ENCODE measurements at places on chromosomes 16 and 17.

- no peak for DNase-seq
Observed at GRCh38 chr16:46822270-46822669, 8.7 kb downstream of the C16orf87 start.

DNA sequence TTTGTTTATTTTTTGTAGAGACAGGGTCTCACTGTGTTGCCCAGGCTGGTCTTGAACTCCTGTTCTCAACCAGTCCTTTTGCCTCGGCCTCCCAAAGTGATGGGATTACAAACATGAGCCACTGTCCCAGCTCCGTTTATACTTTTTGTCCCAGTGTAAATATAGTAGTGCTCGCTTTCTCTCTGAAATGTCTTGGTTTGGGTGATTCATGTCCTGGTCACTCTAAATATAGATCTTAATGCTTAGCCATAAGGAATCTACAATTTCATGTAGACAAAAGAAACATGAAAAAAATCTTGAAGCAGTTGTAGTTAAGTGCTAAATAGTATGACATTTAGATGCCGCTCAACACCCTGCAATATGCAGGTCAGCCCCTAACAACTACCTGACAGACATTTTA, 126.9 kb downstream of the KATNIP start:
- no peak for DNase-seq

DNA sequence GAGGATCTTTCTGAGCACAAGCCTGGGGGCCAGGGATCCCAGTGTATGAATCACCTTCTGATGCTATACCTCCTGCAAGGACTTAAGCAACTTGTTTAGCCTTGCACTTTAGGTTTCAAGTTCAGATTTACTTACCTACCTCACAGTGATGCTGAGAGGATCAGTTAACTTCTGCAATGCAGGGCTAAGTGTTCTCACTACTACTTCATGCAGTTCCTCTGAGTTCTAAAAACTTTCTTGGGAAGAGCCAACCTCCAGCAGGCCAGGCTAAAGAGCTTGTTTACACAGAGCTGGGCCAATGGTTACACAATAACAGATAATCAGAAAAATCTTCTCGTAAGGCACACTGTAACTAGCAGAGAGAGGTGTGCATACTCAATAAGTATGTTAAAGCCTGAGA, 13.0 kb downstream of the VEZF1 start:
- DNase-seq: no peak

DNA sequence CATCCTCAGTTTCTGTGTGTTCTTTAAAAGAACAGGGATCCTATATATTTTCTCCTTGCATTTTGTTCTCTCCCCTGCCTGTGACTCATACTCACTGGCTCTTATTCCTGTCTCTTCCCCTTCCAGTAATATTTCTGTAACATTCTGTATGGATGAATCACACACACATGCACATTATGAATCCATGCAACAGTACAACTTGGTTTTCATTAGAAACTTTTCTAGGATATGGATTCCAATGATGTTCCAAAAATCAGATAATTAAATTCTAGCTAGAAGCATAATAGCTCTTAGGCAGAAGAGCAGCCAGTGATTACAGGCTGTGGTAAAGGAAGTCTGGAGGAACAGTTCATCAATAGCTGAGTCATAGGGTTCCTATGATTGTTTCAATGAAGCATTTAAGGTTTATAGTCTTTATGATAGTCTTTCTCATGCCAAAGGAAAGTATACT, 119.6 kb upstream of the PMFBP1 start:
- no peak for DNase-seq

- DNase-seq: no peak
Observed at GRCh38 chr16:64090327-64090726, 1031.5 kb downstream of the CDH11 start.

GRCh38 chr17:81460856-81461460, 51.6 kb downstream of the ACTG1 start:
- DNase-seq: no peak

- DNase-seq: no peak
Observed at GRCh38 chr17:80262291-80262690, 1.6 kb downstream of the RNF213 start.

DNA sequence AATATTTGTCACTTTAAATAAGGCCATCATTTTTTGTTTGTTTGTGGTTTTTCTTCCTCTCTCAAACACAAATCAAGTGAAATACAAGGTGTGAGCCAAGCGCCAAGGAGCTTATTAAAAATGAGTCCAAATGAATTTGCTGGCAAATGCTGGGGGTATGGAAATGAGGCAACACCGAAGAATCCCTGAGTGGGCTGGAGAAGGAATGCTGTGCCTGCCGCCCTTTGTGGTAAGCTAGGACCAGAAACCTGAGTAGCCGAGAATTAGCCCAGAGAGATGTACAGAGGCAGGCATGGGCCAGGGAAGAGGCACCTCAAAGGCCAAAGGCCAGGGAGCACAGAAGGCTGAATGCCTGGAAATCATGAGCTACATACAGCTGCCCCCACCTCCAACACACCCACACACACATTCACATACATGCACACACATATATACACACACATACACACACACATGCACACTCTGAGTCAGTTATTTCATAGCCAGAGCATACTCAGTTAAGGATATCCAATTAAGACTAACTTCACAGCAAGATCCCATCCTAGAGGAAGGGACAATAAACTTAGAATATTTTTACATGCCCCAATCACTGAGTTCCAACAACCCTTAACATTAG, 266.1 kb upstream of the DYNLRB2 start:
- DNase-seq: no peak

GRCh38 chr17:80220054-80220735, at the start of the genes SGSH and SLC26A11:
Gene SGSH, minus strand, starts transcription at chr17:80220333. Its CDS starts 20 bp downstream, at chr17:80220313.
Gene SLC26A11, plus strand, starts transcription at chr17:80220427. Its CDS starts 1,134 bp downstream, at chr17:80221561.
- no peak for DNase-seq

DNA sequence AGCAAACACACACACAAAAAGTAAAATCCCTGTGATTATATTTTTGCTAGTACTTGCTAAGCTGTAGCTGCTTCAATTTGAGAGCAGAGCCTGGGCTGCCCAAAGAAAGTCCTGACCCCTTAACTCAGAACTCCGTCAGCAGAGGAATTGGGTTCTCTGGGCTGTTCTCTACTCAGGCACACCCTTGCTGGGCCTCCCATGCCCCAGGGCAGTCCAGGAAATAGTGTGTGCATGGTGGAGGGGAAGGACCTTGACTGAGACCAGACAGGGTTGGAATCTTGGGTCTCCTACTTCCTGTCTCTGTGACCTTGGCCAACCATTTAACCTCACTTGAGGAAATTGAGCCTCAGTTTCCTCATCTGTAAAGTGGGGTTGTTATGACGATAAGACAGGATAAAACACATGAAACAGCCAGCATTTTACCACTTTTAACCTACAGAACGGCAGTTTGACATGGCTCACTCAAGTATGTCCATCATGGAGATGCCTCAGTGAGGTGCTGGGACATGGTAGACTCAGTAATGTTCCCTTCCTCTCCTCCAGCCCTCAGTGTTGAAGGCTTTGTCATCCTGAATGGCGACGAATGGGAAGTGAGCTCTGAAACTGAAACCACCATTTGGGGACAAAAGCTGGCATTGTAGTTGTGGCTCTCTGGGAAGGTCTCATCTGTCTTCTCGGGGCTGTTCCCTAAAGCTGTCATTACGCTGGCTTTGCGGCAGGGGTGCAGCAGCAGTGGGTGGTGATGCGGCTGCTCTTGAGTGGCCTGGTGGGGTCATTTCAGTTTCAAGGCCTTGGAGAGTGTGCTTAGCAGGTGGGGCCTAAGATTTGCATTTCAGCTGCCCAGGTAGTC, 74.9 kb downstream of the CMIP start:
- DNase-seq: no peak

DNA sequence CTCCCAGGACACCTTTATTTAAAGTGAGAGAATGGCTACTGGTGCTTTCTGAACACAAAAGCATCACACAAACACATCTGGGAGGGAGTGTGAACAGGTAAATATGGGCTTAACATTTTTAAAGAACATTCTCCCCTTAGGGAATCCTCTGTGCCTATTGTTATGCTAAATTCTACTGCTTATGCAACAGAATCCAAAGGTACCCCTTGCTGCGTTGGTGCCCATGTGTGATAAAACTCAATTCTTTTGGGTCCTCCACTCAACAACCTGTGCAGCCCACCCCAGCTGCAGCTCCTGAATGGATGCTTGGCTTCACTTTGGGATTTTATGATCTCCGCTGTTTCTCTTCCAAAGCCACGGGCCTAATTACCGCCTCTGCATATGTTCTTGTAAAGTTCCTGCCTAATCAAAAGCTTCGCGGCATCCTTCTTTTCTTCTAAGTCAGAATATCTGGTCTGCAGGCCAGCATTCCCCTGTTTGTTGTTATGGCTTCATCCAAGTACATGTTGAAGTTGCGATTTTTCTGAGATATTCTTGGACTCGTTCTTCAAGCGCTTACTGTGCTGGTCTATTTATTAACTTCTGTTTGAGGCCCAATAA, 23.9 kb downstream of the RHBDL3 start:
- DNase-seq: no peak
